Coronary artery (tissue), 2 donors: ENCODE measurements at places on chromosomes 6 and 20.

DNA sequence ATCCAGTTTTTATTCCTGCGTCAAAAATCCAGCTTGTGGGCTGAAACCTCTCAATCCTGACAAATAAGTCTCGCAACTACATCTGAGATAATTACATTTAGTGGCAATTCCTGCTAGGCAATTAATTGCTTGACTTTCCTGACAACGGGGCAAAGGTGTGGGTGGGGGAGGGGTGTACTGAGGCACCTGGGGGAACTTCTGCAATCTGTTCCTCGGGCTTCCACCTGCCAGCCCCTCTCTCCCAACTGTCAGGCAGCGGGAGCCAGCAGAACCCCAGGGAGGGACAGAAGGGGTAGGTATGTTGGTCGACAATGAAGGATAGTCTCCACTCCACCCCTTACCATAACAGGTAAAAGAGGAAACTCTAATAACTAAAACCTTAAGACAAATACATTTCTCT is 6.8 kb downstream of the C6orf52 start:
- DNase-seq: no peak

GRCh38 chr6:20409427-20409971 is 7.8 kb downstream of the E2F3 start:
- DNase-seq: no peak

- DNase-seq: no peak
Observed at GRCh38 chr6:125932451-125932795, 24.1 kb upstream of the HINT3 start.

DNA sequence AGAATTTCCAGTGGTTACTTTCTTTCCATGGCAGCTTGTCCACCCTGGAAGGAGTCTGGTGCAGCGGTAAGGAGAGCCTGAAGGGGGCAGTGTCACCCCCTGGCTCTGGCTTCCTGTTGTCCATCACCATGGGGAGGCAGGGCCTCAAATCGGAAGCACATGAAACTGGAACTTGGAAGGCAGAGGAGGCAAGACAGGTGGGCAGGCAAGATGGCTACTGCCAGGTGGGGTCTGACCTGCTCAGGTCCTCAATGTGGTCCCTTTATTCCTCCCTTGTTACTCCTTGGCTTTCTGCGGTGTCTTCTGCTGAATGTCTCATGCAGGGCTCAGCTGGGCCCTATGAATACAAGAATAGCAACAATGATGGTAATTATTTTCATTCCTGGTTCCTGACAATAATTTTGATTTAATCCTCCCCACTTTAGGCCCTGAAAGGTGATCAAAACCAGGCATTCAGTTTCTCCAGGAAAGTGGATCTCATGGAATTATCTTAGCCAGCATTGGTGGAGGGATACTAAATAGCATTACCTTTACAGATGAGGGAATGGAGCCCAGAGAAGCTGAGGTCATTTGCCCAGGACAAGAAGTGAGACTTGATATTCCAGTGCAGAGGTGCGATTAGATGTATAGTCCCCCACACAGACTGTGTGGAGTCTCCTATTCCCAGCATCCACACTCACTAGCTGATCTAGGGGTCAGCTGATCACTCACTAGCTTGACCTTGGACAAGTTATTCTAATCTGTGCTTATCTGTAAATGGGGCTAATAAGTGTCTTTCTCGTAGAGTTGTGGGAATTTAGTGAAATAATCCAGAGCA is 17.6 kb upstream of the SNAI1 start:
- no peak for DNase-seq

DNA sequence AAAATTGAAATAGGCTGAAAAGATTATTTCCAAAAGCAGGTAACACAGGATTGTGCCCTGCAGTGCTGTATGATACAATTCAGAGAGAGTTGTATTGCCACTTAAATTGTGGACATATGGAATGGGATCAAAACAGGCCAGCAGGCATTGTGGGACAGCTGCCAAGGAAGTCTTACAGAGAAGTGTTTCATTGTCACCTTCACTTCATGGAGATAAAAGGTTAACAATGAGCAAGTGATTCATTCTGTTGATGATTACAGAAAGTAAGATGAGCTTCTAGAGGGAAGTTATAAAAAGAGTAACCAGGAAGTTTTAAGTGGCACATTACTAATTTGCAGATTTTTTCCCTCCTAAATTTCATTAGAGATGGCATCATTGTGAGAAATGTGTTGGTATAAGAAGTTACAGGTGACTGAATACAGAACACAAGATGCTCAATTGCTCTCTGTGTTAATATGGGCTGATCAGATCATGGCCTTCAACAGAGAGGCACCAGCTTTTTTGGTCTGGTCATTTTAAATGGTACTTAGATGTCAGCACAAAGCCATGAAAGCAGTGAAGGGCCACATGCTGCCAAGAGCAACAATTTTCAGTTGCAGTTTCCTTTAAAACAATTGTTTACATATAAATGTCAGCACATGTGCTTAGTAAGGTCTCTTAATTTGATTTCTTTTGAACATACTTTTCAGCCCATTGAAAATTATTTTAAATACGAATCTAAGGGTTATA is 402.5 kb upstream of the FKBP1C start:
- DNase-seq: no peak

- DNase-seq: peak; percentile 81
Observed at GRCh38 chr6:144149894-144150709, at the start of gene STX11. STX11 (plus strand) TSS chr6:144150517; CDS start chr6:144186628, 36,111 bp downstream.

DNA sequence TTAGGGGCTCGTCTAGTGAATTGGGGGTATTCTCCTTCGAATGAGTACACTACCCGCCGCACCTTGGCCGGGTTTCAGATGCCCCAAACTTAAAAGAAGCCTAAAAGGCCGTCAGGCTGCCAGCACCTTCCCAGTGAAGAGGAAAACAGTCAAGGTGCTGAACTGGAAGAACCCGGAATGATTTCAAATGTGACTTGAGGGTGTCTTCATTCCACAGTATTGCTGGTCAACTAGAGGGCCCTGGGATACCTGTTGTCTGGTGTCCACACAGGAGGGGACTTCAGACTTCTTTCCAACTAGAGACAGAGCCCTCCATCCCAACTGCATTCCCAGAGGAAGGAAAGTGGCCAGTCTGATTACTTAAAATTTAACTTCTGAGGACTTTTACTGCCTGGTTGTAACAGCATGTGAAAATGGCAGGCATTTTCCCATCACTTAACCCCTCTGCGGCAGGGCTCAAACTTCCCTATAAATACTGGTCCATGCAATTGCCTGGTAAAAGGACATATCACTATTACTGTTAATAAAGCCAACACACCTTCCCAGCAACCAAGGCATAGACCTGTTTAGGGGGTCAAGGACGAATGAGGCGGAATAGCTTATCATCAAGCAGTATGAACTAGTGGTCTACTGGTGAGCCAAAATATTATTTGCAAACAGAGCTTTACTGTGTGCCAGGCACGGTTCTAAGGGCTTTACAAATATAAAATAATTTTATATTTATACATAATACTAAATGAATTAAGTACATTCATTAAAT is 651 bp upstream of the SAMHD1 start:
- no peak for DNase-seq

GRCh38 chr6:78599526-78599925 is 267.8 kb upstream of the IRAK1BP1 start:
- no peak for DNase-seq

DNA sequence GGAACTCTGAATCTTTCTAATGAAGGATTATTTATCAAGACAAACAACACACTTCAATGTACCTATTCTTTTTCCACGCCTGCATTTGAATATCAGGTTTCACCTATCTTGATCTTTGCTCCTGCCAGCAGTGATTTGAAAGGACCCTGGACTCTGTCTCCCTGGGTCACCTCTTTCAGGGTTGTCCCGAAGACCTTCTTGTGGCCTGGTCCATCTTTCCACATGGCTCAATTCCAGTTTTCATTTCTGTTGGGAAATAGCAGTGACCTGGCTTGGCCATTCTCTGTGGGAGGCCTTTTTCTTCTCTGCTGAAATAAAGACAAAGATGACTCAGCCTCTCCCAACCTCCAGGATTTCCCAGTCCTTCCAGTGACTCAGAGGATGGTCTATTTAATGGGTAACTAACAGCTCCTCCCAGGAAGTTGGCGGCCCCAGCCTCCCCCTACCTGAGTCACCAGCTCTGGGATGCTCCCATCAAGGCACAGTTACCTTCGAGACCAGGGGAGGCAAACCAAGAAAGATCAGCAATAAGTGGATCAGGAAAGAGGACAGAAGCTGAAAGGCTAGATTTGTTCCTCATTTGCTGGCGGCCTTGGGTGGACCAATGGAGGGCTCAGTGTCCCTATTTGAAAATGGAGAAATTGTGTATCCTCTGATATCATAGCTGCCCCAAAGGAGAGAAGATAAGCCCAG is 120.2 kb upstream of the RNF24 start:
- DNase-seq: no peak

GRCh38 chr6:73964241-73964854 is 268.3 kb downstream of the CD109 start:
- DNase-seq: no peak

GRCh38 chr20:44483112-44483511 is 7.4 kb downstream of the TTPAL start:
- DNase-seq: no peak

DNA sequence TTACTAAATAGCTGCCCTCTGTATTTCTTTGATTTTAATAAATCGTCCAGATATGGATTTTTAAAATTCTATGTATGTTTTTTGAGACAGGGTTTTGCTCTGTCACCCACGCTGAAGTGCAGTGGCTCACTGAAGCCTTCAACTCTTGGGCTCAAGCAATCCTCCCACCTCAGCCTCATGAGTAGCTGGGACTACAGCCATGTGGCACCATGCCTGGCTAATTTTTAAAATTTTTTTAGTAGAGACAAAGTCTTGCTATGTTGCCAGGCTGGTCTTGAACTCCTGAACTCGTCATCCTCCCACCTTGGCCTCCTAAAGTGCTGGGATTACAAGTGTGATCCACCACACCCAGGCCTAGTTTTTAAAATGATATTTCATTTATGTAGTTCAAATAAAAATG is 47.4 kb upstream of the DDR1 start:
- no peak for DNase-seq

GRCh38 chr6:84897988-84898594 is 133.7 kb upstream of the TBX18 start:
- no peak for DNase-seq

- no peak for DNase-seq
Observed at GRCh38 chr20:57936636-57937385, 227.0 kb upstream of the PMEPA1 start.

- no peak for DNase-seq
Observed at GRCh38 chr6:170234419-170234818, 56.5 kb downstream of the DLL1 start.

- no peak for DNase-seq
Observed at GRCh38 chr6:15017261-15017660, 228.6 kb upstream of the JARID2 start.

- DNase-seq: no peak
Observed at GRCh38 chr20:1671891-1672669, 14.5 kb upstream of the SIRPG start.

GRCh38 chr20:23634985-23635767 is 2.6 kb downstream of the CST3 start:
- no peak for DNase-seq

DNA sequence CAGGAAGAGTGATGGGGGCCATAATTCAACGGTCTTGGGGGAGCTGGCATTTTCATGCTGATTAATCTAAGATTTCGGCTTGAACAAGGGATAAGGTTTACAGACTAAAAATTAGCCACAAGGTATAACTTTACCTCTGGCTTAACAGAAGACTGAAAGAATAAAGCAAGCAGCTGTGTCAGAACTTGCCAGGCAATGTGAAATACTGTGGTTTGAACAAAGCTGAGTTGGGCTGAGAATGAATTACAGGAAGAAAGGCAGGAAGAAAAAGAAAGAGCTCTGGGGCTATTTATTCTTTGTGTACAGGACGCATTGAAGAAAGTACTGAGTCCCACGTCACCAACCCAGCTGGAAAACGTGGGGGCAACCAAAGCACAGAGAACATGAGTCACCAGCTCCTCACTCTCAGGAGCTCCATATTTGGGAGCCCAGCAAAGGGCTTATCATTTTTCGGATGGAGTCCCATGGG is 121.5 kb upstream of the NEDD9 start:
- DNase-seq: peak; percentile 95

- DNase-seq: no peak
Observed at GRCh38 chr6:2749969-2750600, 637 bp downstream of the MYLK4 start.

DNA sequence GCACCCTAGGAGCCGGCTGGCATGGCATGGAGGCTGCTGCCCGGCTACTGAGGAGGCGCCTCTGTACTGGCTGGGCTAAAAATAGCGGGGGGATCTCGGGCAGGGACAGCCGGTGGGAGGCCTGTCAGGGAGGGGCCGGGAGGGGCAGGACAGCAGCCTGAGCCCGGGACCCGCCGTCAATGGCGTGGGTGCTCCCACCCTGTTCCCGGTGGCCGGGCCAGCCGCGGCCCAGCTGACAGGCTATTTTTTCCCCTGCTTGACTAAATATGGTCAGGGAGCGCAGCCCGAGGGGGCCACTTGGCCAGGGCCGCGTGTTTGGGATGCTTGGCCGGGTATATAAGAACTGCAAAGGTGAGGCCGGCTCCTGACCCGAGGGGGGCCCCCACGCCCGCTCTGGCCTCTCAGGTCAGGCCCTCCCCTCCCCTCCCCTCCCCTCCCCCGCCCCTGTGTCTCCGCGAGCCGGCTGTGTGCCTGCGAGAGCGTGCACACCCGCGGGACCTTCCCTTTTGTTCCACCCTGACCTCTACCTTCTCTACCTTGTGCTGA is 74.4 kb upstream of the GATA5 start:
- DNase-seq: peak; percentile 79

DNA sequence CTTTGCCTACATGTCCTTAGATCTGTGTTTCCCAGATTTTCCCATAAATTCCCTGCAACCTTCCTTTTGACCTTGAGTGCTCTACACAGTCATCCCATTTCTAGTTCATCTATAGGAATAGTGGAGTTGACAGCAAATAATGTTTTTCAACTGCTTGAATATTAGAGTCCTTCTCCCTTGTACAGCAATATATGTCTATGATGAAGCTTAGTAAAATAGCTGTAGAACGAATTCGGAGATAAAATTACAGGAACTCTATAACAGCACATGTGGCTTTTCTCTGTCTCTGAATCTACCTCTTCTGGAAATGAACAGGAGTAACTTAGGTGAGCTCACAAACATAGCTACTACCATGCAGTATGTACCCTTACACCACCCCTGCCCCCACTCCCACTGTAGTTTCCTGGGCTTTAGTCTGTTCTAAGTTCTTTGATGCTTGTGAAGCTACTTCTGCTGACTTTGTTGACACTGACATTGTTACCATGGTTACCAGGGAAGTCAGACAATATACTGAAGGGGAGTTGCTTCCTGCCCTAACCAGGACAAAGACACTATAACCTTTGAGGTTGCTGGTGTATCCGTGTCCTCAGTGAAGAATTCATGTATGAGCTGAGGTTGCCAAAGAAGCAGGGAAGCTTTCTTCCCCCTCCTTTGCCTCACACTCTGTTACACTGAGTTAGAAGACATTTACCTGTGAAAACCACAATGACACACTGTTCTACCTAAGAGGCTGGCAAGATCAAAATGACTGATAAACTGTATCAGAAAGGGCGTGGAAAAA is 35.8 kb upstream of the SHLD1 start:
- DNase-seq: no peak

- DNase-seq: no peak
Observed at GRCh38 chr6:7195339-7196018, 87.7 kb downstream of the RREB1 start.
